Naive thymus-derived CD8-positive, alpha-beta T cell (primary cell): ENCODE measurements at places on chromosomes 1 and 21.
A peak's percentile ranks its signal among the peaks of the same experiment; 100 is the strongest.

- no peak for DNase-seq
Observed at GRCh38 chr1:184143449-184143848, 91.9 kb downstream of the TSEN15 start.

DNA sequence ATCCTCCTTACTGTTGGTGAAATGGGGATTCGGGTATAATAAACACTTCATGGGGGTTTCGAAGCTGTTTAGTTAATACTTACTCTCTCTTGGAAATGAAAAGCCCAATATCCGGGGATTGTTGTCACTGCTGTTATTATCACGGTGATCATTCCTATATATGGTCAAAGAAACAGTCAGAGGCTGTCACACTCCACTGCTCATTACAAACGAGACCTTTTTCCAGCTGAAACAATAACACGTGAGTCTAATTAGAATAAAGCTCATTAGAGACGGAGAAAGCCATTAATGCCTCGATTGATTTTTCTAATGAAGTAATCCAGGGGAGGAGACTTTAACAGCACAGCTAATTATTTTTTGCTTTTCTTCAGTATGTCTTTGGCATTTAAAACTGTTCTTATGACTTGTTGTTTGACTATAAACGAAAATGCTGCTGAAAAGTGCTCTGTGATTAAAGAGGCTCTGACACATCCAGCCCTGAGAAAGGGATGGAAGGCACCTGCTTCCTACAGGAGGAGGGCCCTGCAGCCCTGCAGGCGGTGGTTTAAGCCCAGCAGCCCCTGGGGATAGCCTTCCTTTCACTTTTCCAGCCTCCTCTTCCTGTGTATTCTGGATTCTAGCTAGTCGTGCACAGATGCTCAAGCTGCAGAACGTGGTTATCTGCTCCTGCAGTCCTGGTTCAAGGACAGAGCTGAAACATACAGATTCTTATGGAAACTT lies 143.6 kb downstream of the EDEM3 start:
- DNase-seq, result no peak

- DNase-seq, result no peak
Observed at GRCh38 chr1:207897188-207897587, 13.7 kb downstream of the CD34 start.

DNA sequence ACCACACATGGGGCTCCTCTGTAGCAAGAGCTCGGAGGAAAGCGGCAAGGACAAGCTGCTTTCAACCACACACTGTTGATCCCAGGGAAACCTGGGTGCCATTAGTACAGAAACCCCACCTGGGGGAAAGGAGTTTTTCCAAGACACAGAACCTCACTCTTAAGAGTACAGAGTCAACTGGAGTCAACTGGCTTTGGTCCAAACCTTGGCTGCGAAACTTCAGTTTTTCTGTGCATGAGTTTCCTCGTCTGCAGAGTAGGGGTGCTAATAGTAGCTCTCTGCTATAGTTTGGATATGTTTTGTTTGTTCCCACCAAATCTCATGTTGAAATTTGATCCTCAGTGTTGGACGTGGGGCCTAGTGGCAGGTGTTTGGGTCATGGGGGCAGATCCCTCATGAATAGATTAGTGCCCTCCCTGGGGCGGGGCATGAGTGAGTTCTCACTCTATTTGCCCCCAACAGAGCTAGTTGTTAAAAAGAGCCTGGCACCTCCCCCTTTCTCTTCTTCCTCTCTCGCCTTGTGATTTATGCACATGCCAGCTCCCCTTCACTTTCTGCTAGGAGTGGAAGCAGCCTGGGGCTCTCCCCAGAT lies 161.1 kb downstream of the PIGK start:
- no peak for DNase-seq

DNA sequence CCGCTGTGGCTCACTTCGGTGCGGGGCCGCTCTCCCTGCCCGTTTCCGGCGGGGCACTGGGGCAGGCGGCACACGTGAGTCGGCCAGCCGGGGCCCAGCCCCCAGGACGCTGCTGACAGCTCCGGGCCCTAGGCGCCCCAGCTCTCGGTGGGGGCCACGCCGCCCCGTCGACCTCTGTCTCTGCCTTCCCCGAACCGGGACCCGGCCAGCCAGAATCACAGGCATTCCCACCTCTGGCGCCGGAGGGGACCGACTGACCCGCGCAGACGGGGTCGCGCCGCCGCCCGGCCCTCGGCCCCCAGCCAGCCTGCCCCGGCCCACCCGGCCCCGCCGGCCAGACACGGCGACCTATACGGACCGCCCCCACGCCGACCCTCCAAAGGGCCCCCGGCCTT lies 755 bp downstream of the SCMH1 start:
- DNase-seq, result peak; percentile 31

DNA sequence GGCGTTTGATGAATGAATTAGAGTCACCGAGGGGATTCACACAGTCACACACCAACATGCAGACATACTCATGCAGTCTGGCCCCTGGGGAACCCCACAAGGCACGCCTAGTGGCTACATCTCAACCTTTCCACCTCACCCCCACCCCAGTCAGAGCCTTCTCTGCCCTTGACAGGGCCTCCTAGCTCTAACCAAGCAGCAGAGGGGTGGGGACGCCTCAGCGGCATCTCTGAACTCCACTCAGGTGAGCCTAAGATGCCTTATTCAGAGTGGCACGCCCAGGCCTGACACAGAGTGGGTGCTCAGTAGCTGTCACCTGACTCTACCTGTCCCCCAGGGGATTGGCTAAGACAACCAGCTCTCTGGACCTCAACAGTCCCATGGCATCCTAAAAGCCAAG lies 3.7 kb upstream of the SDC3 start:
- DNase-seq, result no peak

DNA sequence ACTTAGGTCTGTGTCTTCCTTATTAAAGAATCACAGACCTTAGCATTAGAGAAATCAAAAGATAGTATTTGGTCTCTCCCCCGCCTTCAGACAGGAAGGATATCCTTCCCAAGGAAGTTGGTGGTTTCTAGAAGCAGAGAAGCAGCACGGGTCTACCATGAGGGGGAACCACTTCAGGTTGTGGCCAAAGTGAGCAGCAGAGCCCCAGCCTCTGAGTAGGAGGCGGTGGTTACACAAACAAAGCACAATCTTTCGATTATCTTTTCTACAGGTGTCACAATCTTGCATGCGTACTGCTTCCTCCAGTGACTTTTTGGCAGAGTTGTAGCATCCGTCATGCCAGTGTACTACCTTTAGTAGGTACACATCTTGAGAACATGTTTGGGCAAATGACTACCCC lies 8.8 kb downstream of the PGLYRP4 start:
- no peak for DNase-seq

- no peak for DNase-seq
Observed at GRCh38 chr1:184935920-184936798, 38.1 kb downstream of the NIBAN1 start.

DNA sequence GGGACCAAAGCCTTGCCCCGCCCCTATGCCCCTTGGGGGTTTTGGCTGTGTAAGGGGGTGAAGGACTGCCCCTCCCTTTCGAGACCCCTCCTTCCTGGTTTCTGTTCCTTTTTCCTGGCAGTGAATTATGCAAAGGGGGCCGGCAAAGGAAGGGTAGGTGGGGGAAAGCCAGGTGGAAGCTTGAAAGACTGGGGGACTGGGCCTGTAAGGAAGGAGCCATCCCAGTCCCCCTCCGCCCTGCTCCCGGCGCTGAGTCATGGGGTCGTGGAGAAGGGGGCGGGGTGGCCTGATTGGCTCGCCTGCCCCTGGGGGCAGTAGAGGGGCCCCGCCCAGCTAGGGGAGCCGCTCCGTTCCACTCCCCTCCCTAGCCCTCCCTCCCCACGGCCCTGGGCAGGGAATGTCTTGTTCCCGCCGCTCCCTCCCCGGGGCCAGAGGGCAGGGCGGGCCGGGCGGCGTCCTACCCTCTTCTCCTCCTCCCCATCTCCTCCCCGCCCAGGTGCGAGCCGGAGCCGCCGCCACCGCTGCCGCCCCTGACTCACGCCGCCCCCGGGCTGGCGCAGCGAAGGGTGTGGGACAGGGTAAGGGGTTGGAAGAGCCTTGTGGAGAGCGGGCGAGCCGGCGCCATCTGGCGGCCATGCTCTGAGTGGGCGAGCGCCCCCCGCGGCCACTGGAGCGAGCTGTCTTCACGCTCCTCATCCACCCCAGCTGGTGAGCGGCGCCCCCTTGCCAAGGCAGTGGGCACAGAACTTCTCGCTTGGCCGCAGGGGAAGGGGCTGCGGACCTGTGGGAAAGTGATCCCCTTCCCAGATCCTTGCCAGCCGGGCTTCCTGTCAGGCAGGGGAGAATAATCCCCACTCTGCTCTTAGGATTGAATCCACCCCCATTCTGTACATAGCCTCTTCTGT lies 14.7 kb downstream of the ZBTB7B start:
- peak; percentile 84 for DNase-seq

DNA sequence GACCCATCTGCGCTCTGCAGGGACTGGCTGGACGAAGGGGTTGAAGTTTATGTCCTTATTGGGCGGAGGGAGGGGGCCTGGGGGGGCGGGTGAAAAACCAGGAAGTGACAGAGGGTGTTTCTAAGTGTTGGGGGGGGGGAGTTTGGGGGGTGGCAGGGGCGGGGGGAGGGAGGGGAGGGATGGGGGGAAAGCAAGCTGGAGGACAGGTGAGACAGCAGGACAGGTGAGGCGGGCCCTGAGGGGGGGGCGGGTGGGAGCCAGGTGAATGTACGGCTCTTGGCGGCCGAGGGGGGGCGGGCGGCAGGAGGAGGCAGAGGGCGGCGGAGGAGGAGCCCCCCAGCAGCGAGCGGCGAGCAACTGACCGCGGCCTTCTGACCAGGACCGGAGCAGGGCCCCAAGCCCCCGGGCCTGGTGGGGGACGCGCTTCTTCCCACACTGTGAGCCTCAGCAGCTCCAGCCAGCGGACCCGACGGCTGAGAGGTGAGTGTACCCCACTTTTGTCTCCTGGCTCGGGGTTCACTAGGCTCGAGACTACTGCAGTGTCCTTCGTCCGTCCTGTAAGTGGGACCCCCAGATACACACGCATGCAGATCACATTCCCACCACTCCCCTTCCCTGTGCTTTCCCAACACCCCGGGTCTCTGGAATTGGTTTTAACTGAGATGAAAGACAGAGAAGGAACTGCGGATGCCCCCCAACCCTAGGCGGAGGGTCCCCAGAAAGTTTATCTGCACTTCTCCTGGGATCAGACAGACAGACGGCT lies at the start of gene ZBTB7B:
Gene ZBTB7B (plus strand): TSS at position 339 of the 763 bp plus-strand sequence. CDS start 11,859 bp downstream, outside the sequence.
- DNase-seq, result no peak

GRCh38 chr1:44842486-44842861 lies 579 bp downstream of the PTCH2 start:
- no peak for DNase-seq

DNA sequence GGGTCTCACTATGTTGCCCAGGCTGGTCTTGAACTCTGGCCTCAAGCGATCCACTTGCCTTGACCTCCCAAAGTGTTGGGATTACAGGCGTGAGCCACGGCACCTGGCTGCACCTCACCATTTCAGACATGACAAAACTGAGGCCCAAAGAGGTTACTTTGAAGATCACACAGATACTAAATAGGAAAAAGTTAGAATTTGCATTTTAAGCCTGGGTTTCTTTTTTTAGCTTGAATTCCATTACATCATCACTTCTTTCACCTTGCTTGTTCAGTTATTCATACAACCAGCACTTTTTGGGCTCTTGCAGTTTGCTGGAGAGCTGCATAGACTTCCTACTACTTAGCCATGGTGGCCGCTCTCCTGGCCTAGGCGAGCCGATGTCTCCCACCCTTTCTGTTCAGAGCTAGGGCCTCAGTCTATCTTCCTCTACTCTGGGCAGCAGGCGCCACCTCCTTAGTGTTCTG lies 16.3 kb upstream of the CD2 start:
- no peak for DNase-seq
